ENCODE measurements at places on chromosomes 2 and 18.

DNA sequence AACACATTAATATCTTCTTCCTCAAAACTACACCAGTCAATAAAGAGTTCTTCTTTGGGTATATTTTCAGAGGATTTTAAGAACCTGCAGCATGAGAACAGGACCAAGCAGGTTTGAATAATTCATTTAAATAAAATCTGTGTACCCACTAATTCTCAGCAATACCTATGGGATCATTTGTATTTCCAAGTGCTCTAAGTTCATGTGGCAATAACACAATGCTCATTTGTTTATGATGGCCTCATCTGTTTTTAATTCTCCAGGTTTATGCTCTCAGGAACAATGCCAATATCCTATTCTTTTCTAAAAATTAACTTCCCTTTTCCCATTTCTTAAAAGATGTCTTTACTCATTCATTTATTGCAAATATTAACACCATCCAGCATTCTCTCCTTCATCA, 264.7 kb downstream of the METTL4 start:
- DNase-seq = no peak

DNA sequence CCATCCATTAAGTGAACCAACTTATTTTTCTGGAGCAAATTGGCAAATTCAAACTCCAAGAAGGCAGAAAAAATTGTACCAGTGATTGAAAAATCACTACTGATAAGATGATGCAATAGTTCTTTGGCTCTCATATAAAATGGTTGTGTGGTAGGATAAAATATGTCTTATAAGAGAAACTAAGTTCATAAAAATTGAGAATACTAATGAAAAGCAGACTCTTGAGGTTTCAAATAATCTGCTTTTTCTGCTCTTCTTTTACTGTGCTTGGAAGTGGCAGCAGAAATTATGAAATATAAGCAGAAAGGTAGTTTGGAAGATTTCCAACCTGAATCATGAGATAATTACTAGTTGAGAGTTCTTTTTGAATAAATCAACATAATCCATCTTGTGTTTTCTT, 61.9 kb downstream of the PPP1R1C start:
- DNase-seq = no peak

DNA sequence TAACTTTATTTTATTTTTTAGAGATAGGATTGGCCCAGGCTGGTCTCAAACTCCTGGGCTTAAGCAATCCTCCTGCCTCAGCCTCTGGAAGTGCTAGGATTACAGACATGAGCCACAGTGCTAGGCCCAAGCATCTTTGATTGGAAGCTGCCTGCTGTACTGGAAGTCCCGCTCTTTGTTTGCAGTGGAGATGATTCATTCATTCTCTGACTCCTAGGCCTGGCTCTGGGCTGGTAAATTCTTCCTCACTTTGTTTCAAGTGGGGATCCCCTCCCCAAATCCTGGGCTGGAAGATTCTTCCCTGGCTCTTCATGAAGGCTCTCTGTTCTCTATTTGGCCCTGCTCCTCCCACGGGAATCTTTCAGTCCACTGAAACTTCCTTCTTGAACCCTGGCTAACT, 81.9 kb downstream of the NEURL3 start:
- no peak for DNase-seq

DNA sequence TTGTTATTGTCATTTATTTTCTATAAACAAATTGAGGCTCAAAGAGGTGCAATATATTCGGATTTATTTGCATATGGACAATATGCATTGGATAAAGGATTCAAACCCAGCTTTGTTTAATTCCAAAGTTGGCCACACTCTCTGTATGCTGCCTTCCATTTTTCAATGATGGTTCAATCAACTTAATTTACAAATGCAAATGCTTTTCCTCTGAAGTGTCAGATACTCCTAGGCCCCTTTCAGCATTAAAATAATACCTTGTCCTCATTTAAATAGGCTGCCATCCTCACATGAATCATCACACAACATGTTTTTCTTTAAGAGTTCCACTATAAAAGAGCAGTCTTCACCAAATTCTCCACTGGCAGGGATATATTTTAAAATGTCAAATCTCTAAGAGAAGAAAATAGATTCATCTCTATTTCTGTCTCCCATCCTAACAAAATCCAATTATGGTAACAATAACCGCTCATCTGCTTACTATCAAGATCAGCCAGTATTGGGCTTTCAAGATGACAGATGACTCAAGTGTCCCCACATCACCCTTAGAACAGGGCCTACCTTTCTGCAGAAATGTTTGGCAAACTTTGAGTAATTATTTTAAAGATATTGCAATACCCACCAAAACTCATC, 114.8 kb downstream of the SCG2 start:
- no peak for DNase-seq

DNA sequence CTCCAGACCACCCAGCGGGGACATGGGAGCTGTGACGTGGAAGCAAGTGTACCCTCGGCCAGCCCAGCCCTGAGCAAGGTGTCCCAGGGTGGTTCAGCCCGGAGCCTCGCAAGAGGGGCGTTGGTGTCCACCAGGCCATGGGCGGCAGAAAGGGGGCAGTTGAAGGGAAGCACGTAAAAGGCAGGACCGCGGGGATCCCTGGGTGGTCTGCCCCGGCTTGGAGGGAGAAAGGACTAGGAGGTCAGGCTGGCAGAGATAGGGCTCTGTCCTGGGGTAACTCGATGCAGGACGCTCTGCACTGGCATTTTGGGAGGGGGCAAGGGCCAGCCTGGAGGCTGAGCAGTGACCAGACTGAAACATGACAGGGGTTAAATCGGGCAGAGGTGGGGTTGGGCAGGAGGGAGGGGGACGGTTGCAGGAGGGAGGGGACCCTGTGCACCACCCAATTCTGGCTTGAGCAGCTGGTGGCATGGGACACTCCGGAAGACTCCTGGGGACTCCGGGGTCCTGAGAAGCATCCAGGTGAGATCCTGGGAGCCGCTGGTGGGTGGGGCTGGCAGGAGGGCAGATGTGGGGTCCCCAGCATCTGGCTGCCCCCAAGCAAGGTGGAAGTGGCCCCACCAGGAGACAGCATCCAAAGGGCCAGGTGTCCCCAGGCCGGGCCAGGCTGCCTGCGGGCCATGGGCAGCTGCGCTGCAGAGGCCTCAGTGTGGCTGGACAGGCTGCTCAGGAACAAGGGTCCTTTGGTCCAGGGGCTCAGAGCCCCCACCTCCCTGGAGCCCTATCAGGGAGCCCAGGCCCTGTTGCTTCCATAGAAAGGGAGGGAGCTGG, 46.8 kb upstream of the GPC1 start:
- DNase-seq = no peak

DNA sequence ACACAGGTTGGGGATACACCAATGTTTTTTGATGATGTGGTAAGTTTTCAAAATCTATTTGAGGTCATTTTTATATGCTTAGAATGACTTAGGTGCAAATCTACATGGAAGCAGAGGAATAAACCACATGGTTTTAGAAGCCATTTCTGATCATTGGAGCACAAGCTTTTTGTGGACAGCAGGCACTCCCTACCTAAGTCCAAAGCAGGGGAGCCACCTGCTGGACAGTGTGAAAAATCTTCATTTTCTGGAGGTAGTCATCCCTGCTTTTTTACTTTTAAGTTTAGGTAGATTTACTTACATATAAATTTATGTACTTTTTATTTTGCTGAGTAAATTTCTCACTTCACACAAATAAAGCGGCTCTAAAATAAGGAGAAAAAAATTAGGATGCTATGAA, 323.2 kb downstream of the PLCL1 start:
- DNase-seq = no peak

DNA sequence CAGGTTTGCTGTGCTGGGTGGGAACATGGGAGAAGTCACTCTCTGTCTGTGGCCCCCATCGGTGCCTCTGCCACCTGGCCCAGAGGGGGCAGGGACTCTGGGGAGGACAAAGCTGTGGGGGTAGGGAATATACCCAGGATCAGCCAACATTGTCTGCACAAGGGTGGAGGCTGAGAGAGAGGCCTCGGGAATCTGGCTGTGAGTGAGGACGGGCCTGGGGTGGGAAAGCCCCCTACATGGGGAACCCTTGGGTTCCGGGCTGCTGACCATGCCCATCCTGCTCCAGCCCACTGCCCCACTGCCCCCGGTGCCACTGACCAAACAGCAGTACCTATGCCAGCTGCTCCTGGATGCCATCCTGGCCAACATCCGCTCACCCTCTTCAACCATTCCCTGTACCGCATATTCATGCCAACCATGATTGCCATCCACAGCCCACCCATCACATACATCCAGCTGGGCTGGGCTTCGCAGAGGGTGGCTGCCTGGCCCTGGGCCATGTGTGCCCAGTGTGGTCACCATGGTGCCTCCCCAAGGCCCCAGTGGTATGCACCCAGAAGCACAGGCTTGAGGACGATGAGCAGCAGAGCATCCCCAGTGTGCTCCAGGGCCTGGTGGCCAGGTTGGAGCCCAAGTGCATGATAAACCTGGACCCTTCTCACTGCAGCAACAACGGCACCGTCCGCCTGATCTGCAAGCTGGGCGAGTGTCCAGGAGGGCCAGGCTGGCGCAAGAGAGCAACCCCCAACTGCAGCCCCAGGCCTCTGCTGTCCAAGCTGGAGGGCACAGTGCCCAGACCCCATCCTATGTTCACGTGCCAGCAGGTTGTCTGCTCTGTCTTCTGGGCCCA, 6.9 kb upstream of the POTEF start:
- no peak for DNase-seq

Measured in NCI-H1694 (cell line).